ENCODE measurements at places on chromosomes 16 and 17.

DNA sequence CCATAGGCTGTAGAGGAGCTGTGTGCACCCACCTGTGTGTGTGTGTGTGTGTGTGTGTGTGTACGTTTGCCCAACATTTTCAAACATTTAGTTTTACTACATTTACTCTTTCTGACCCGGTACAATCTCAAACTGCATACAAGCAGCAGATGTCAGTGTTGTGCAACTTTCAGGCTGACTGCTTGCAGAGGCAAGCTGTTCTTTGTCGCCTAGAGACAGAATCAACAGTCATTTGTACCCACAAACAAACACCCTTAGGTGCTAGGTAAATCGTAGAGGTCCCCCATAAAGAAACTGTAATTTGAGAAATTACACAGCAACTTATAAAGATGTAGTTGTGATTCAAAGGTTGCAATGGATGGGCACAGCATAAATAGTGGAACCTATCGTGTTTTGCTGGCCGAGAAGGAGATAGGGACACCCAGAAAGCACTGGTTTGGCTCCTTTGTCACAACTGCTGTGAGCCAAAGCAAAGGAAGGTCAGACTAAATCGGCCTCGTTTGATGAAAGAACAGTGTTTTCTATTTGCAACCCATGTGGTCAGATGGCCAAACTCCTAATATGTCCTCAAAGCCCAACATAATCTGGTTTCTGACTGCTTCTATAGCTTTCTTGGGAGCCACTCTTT is 478.4 kb downstream of the TOX3 start:
- no peak for DNase-seq

DNA sequence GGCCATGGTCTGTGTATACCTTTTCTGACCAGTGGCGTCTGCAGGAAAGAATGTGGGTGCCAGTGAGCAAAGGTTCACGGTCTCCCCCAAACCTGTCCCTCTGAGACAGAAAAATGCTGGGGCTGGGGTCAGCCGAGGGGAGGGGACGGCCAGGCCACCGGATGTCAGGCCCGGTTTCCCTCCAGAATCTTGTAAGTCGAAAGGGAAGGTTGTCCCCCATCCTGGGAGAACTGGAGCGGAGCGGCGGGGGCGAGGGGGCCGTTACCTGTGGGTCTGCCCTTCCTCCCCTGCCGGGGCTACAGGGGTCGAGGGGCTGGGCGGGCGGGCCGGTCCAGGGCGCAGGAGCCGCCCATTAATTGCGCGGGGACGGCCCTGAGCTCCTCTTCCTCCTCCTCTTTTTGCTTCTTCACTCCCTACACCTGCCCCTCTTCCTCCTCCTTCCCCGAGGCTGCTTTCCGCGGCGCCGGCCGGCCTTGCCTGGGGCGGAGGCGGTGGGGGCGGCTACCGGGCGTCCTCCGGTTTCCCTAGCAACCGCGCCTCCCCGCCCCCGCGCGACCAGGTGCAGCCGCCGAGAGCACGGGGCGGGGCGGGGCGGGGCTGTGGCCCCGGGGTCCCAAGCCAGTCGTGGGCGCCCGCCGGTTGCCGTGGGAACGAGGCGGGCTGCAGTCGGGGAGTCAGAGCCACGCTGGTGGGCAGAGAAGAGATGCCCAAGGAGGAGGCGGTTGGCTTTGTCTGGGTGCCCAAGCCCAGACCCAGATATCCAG is at the start of gene MARCHF10:
Gene MARCHF10 (minus strand): TSS at position 503 of the 764 bp plus-strand sequence. CDS start 6,579 bp downstream, outside the sequence.
- DNase-seq = no peak

DNA sequence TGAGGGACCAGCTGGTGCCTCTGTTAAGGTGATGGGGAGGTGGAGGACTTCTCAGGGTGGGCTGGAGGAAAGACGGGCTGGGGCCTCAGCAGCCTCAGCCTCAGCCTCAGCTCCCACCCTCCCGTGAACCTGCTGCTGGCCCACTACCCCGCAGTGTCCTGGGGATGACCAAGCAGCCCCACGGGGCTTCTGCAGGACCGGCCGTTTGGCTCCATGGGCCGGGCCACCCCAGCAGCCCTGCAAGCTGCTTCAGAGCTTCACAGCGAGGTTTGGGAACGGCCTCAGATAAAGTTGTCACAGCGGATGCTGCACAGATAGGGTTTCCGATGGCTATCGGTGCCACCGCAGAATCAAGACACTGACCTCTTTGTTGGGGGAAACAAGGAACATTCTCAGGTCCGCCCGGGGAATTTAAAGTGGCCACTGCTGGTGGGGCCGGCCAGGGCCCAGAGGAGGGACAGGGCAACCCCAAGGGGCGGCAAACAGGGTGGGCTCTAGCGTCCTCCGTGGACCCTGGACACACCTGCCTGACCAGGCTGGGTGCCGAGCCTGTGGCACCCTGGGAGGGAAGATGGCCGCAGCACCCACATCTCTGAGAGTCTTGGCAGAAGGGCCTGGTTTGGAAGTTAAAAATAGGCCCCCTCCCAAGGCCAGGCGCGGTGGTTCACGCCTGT is 47.8 kb upstream of the ZC3H18 start:
- DNase-seq = no peak

GRCh38 chr17:929586-929985 is 50.0 kb downstream of the NXN start:
- DNase-seq = no peak

DNA sequence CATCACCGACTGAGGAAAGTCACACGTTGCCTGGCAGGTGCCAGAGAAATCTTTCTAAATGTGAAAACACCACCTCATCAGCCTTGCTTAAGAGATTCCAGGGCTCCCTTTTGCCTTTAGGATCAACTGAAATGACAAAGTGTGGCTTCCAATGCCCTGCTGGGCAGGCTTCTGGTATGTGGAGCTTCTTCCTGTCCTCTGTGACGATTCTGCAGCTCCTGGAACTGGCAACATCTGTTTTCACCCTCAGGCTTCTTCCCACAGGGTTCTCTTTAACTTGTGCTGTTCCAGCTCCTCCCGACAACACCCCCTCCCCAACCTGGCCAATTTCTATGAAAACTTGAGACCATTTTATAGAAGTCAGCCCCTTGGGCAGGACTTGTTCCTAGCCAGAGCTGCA is 4.8 kb upstream of the ZDHHC1 start:
- DNase-seq = no peak

Measured in NCI-H187 treated with DMSO at 0.1 percent for 48 hours (cell line).